ENCODE measurements at places on chromosomes 7 and 10.
A peak's percentile ranks its signal among the peaks of the same experiment; 100 is the strongest.

DNA sequence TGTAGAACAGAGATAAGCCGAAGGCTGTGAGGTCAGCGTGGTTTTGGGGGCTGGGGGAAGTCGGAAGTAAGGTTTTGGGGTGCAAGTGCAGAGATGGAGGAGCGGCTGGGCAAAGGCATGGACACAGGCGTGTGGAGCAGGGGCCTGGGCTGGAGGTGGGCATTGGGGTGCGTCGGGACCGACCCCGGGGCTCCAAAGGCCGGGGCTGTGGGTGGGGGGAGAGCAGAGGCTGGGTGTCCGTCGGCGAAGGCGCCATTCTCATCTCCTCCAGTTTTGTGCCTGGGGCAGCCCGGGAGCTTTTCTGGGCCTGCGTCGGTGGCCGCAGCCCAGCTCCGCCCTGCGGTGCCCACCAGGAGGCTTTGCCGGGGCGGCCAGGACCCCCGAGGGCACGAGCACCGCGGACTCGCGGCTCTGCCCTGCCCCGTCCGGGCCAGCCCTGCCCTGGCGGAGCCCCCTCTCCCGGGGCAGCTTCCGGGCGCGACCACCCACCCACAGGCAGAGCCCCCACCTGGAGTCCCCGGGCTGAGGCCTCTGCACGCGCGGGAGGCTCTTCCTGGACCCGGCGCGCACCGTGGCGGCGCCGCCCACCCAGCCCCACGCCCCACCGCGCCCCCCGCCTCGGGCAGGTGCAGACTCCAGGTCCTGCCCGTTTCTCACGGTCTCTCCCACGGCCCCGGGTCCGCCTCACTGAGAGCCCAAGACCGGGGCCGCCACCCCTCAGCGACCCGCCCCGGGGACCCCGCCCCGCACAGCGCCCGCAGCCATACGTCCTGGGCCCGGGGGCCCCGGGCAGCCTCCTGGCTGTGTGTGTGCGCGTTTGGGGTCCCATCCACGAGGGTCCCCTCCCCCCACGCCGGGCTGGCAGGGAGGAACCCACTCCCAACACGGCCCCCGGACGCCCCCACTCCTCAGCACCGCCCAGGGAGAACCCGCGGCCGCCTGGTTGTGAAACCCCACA is 7.7 kb upstream of the SCART1 start:
- ATAC-seq, result no peak

GRCh38 chr7:42046483-42046882 is 190.5 kb downstream of the GLI3 start:
- ATAC-seq, result no peak

DNA sequence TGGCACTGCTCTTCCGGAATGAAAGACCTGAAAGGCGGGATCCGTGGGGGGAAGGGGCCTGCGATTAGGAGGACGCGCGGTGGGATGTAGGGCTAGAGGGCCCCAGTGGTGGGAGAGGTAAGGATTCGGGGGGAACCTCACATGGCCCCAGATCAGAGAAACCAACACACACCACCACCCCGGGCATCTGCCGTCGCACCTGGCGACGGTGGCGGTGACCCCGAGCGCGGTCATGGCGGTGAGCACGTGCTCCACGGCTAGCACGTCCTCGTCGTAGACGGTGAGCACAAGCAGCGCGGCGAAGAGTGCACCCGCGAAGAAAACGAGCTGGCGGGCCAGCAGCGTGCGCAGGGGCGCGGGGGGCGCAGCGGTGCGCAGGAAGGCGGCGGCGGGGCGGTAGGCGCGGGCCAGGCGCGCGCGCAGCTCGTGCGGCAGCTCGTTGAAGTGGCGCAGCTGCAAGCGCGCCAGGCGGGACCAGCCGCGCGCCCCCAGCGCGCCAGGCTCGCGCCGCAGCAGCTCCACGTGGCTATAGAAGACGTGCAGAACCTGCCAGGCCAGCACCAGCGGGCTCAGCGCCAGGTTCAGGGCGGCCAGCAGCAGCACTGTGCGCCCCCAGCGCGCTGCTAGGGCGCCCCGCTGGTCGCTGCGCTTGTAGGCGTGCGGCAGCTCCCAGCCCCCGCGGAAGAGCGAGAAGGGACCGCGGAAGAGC is 5.7 kb downstream of the ATG9B start:
- ATAC-seq, result peak; percentile 34

DNA sequence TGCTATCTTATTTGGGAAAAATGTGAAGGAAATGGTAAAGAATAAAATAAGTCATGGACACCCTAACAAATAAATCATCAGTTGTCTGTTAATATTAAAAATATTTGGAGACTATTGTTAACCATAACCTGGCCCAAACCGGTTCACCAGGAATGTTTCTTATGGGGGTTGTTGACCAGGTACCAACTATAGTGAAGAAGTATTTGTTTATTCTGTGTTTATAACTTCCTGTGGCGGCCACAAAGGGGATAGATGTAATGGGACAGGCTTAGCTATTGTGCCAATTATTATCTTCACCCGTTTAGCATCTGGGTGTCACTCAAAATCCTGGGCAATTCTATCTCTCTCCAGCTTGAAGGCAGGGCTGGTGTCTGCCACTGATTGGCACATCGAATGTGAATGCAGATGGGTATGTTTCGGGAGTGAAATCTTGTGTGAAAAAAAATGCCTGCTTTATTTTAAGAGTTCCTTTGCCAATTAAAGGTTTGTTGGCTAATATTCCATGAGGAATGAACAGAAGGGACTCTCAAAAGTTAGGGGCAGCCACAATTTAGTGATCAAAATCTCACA is 500.9 kb downstream of the ARL4A start:
- ATAC-seq, result no peak

GRCh38 chr7:108002726-108003598 is at the start of gene LAMB1:
LAMB1 (minus strand) TSS chr7:108003161; CDS start chr7:108002885, 276 bp downstream.
- no peak for ATAC-seq

- ATAC-seq, result no peak
These were observed 9.3 kb downstream of the PLAC9 start for GRCh38 chr10:80141696-80142460.

DNA sequence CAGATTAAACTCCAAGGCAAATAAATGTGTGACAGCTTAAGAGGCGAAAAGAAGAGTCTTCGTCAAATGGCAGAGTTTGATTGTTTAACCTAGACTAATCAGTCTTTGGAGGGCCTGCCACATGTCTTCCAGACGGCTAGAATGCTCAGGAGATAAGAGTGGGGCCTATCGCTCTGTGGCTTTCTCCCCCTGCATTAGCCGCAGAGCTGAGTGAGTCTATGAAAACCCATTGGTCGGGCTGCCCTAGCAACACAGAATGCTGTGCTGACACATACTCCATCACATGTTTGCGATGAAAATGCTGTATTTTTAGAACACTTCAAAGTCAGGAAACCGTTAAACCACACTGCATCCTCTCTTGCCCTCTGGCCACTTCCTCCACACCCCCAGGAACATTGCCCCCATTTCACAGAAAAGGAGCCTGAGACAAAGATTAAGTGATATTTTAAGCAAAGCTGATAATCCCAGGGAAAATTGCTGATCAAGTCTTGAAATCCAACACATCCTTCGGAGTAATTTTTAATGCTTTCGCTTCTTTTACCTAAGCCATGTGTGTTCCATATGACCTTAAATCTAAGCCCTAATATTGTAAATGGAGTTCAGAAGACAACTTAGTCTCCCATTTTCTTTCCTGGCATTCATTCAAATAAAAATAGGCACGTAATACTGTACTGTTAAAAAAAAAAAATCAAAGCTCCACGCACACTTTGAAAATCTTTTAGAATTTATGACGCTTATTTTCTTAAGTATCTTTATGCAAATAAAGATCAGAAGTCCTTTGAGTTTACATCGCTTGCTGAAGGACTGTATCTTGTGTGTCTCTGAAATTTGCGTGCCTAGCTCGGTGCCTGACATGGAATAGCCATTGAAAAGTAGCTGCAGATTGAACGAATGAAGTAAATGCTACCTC is 161.2 kb downstream of the CELF2 start:
- peak; percentile 79 for ATAC-seq

GRCh38 chr7:111104710-111105109 is 13.8 kb downstream of the LRRN3 start:
- no peak for ATAC-seq

DNA sequence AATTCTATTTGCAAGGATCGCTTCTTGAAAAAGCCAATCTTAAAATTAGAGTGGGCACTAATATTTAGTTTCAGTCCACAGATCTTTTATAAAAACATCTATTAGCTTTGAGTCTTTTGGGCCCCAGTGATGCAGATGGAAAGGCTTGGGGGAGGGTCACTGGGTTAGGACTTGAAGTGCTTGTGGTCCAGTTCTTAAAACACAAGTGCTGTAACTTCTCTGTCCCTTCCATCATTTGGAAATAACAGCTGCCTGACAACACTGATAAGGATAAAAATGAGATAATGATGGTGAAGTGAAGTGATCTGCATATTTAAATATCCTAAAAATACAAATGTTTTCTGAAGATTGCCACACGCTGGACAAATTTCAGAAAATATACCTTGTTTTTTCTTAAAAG is 37.1 kb upstream of the ZRANB1 start:
- ATAC-seq, result no peak

DNA sequence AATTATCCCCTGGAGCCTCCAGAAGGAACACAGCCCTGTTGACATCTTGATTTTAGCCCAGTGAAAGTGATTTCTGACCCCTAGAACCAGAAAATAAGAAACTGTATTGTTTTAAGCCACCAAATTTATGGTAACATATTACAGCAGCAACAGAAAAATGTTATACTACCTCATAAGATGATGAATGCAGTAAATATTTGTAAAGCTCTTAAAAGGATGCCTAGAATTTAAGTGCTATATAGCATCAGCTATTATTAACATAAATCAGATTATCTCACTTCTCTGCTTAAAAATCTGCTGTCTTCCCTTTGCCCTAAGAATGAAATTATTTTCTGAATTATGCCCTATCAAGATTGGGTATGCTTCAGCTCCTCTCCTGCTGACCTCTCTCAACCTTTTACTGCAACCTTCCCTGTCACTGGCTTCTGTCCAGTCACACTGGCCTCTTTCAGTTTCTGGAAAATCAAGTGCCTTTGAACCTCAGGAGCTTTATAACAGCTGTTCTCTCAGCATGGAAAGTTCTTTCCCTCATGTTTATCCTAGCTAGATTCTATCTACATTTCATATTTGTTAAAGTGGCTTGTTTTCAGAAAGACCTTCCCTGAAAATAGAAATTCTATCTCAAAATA is 78.9 kb downstream of the GPR37 start:
- no peak for ATAC-seq

GRCh38 chr10:110841767-110842267 is 29.9 kb upstream of the PDCD4 start:
- ATAC-seq, result no peak

- no peak for ATAC-seq
These were observed 6.9 kb downstream of the TMEM60 start for GRCh38 chr7:77791336-77791735.

- ATAC-seq, result no peak
These were observed 38.7 kb upstream of the MTPAP start for GRCh38 chr10:30387646-30388243.

GRCh38 chr10:35822316-35822715 is 180.2 kb upstream of the FZD8 start:
- no peak for ATAC-seq

DNA sequence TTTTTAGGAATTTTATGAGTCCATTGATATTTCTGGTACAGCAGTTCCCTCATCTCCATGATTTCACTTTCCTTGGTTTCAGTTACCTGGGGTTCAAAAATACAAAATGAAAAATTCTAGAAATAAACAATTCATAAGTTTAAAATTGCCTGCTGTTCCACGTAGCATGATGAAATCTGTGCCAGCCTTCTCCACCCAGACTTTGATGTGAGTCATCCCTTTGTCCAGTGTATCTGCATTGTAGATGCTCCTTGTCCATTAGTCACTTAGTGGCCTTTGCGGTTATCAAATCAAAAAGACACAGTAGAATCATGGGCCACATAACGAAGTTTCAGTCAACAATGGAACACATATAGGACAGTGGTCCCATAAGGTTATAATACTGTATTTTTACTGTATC is 286.9 kb downstream of the PTEN start:
- no peak for ATAC-seq

DNA sequence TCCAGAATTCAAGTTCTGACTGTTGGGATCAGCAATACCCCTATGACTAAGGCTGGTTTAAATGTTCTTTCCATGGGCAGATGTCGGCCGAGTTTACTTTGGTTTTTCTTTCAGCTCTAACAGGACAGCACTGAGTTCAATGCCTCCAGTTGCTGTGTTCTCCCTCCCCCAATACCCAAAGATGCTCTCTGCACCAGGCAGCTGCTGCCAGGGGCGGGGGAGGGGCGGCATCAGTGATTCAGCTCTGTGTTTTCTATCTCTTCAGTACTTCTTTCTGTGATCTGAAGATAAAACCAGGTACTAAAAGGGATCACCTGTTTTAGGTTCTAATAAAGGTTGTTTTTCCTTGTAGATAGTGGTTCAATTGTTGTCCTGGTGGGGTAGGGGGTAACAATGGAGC is 576.7 kb upstream of the POT1 start:
- ATAC-seq, result no peak

GRCh38 chr10:66654861-66655260 is 271.0 kb upstream of the LRRTM3 start:
- no peak for ATAC-seq

GRCh38 chr10:118031351-118032075 is 15.2 kb downstream of the RAB11FIP2 start:
- ATAC-seq, result no peak

- ATAC-seq, result peak; percentile 73
These were observed 137.2 kb downstream of the ARID5B start for GRCh38 chr10:62038609-62039190.

GRCh38 chr10:99555371-99555770 is 22.6 kb downstream of the NKX2-3 start:
- ATAC-seq, result peak; percentile 20

- ATAC-seq, result no peak
These were observed 169.3 kb upstream of the MAGI2 start for GRCh38 chr7:79622781-79623180.

GRCh38 chr7:47361746-47362215 is 220.1 kb downstream of the TNS3 start:
- peak; percentile 37 for ATAC-seq

- ATAC-seq, result no peak
These were observed 145.1 kb downstream of the JMJD1C start for GRCh38 chr10:63320683-63321082.

- no peak for ATAC-seq
These were observed 8.4 kb upstream of the SNX13 start for GRCh38 chr7:17948526-17949238.

GRCh38 chr7:815284-816216 is 16.7 kb upstream of the SUN1 start:
- ATAC-seq, result no peak

DNA sequence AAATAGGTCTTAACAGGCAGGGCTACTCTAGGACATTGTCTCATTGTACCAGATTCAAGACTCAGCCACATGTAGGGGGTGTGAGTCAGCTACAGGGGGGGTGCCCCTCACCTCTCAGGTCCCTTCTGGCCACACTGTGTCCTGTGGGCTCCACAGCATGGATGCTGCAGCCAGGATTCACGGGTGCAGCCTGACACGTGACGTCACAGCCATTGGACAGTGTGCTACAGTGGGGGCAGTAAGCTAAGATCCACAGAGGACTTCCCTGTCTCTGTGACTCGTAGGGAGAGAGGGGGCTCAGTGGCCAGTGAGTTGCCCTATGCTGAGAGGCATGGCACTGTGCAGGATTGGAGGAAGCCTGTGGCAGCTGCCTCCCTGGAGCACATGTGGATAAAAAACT is 77.9 kb downstream of the TMEM178B start:
- no peak for ATAC-seq
